ENCODE measurements at places on chromosomes 3 and 15. TPM values are rescaled to one million over a fixed set of nuclear protein-coding genes. Genes with fewer than 3 reads are reported as not detected.

Gene RAD51
- total RNA-seq, result 1.3 TPM

Gene CACNA1D
- 0.21 TPM for total RNA-seq

Gene BAHD1
- 15.2 TPM for total RNA-seq

Gene CYP19A1
- total RNA-seq, result not detected

Gene GATA2
- 6.0 TPM for total RNA-seq

Gene C3orf85
- total RNA-seq, result not detected

Gene PP2D1
- not detected for total RNA-seq

Gene B3GNT5
- 27.6 TPM for total RNA-seq

Gene ASB14
- not detected for total RNA-seq

- DNase-seq, result no peak
These were observed 84.5 kb downstream of the RPL22L1 start for GRCh38 chr3:170785454-170785853.

- DNase-seq, result no peak
These were observed 84.1 kb downstream of the CCNL1 start for GRCh38 chr3:157075693-157076420.

GRCh38 chr3:90136456-90137191, 1029.2 kb downstream of the EPHA3 start:
- no peak for DNase-seq

DNA sequence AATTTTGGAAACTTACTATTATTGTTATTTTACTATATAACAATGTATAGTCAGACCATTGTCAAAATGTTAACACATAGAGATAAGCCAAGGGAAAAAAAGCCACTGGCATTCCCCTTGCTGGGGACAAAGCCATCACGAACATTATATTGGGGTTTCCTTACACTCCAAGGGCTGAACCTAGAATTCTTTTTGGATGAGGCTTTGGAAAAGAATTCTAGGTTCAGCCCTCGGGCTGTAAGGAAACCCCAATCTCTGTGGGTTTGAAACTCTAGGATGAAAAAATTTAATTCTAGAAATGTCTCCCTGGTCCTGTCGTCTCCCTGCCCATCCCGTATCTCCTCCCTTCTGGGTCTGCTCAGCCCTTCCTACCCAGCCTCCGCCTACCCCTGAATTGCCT, 67.0 kb upstream of the SMAD6 start:
- DNase-seq, result no peak

DNA sequence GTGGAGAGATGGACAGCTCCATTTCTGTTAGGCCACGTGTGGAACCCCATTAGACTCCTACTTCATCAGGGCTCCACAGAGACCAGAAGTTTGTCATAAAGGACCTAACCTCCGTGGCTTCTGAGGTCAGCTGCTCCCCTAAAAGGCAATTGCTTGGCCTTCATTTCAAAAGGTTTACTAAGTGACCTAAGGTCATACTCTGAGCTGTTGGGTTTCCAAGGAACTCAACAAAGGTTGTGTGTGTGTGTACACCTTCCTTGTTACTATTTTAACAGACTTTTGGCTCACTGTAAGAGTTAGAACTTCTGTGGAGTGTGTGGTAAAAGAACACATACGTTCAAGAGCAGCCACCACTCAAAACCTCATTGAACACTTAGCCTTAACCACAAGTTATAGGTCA, 73.9 kb downstream of the SEC22A start:
- no peak for DNase-seq

- no peak for DNase-seq
These were observed 22.6 kb upstream of the SATB1 start for GRCh38 chr3:18447720-18448119.

DNA sequence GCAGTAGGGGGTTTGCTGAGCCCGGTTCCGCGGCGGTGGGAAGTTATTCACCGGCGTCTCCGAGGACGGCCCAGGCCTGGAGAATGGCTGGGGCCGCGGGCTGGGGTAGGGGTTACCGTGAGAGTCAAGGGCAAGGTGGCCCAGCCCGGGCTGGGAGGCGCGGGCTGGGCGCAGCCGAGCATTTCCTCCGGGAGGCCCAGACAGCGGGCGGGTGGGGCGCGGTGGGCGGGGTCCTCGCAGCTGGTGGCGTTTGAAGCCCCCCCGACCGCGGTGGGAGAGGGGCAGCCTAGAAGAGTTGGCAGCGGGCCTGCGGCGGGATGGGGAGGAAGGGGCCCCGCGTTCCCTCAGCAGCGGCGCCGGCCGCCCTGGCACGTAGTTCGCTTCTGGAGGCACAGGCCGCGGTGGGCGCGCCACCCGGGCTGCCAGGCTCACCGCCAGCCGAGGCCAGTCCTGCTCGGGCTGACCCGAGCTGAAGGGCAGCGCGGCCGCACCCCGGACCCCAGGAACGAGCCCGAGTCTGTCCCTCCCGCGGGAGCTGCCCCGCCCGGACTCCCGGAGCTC, 960 bp upstream of the KLF13 start:
- DNase-seq, result no peak

GRCh38 chr15:64925335-64926330, 13.9 kb downstream of the ANKDD1A start:
- DNase-seq, result no peak

DNA sequence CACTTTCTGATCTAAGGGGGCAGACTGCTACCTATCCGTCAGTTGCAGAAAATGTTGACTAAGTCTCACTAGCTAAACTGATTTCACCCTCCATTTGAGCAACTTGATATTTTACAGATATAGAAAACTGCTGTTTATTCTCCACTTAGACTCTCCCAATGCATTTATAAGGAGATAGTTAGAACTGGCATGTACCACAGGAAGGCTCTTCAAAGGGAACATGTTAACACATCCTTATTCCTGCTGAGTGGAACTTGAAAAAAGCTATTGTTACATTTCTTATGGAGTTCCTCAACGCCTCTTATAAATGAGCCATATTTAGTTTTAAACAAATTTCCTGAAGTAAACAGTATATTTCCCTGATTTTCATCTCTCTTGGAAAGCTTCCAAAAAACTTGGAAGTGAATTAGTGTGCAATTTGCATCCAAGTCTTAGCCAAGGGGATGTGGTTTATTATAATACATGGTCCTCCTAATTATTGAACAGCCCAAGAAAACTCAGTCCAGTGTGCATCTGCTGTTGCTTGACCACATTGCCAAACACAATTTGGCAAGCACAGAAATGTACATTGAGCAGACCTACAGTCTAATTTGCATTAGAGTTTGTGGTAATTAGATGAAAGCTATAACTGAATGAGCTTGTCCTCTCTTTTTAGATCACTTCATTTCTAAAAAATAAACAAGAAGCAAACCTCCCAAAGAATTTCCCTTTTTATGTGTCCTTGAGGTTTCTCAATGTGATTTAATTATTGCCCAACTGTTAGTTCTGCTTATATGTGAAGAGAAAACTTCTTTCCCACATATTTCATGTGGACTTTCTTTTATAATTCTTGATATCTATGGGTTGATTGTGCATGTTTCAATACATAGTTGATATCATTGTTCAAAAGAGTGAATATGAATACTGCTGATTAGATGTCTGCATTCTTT, 72.6 kb upstream of the DPH6 start:
- no peak for DNase-seq

DNA sequence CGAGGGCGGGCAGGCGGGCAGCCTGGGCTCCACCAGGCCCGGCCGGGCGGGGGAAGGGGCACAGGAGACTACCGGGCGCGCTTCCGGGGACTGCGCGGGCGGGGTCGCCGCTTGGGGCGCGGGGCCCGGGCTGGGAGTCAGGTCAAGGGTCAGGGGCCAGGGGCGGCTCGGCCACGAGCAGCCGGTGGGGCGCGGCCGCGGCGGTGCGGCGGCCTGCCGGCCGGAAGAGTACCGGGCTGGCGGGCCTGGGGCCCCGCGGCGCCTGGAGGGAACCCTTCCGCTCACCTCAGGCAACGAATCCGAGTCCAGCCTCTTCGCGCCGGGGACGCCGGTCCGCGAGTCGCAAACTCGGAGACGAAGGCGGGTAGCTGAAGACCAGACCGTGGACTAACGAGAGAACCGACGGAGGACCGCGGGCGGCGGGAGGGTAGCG, 225 bp downstream of the RHOA start:
- DNase-seq, result no peak

DNA sequence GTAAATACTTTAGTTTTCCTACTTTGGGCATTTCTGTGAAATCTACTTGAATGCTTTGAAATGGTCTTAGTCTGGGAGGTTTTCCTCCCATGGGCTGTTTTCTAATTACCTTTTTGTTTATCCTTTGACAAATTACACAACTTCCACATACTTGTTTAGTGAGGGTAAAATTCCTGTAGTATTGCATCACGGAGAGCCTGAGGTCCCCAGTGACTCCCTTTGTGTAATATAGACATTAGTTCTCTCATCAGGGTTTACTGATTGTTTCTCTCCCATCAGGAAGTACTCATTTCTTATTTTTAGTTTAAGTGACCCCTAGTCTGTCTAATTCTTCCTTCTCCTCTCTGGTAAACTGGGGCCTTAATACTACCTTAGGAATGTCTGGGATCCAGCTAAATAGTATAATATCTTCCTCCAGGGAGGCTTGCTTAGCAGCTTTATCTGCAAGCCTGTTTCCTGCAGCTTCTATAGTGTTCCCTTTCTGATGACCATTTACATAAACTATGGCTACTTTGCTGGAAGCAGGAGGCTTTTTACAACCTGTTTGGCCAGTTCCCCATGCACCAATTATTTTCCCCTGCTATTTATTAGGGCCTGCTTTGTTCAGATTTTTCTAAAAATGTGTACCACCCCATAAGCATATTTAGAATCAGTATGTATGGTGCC, 87.2 kb upstream of the XCR1 start:
- peak; percentile 63 for DNase-seq

Data from kidney epithelial cell (primary cell).